ENCODE measurements at places on chromosomes 3 and 15. TPM values are rescaled to one million over a fixed set of nuclear protein-coding genes. Genes with fewer than 3 reads are reported as not detected.

Gene COL8A1
- total RNA-seq: 0.13 TPM

Gene P2RY14
- total RNA-seq: 5.7 TPM

Gene CEP19
- 1.0 TPM for total RNA-seq

Gene XIRP1
- total RNA-seq: not detected

Gene FBXW12
- not detected for total RNA-seq

Gene SLC28A1
- not detected for total RNA-seq

Gene HRH1
- total RNA-seq: 1.1 TPM

Gene CCDC191
- 5.0 TPM for total RNA-seq

Gene PGBD4
- total RNA-seq: 5.7 TPM

Gene TMEM158
- total RNA-seq: 0.27 TPM

Gene TRPM1
- total RNA-seq: not detected

- H3K4me1 ChIP-seq: no peaks in the 10 kb centered on the region
- DNase-seq: no peak
- H3K27me3 ChIP-seq: no peaks in the 10 kb centered on the region
- no peaks in the 10 kb centered on the region for H3K36me3 ChIP-seq
These were observed 313.9 kb upstream of the CTNNB1 start for GRCh38 chr3:40885430-40885829.

- H3K4me3 ChIP-seq: no peak overlapping the region
- DNase-seq: no peak
- H3K27ac ChIP-seq: no peak overlapping the region
- H3K36me3 ChIP-seq: no peaks in the 10 kb centered on the region
These were observed 17.0 kb upstream of the BCL2A1 start for GRCh38 chr15:79987969-79988368.

- DNase-seq: no peak
- no peak overlapping the region for H3K27ac ChIP-seq
- H3K4me1 ChIP-seq: peaks cover 13% of the 10 kb centered on the region
- no peak overlapping the region for H3K4me3 ChIP-seq
- no peaks in the 10 kb centered on the region for H3K36me3 ChIP-seq
These were observed 161.5 kb downstream of the TBC1D5 start for GRCh38 chr3:17580901-17581300.

DNA sequence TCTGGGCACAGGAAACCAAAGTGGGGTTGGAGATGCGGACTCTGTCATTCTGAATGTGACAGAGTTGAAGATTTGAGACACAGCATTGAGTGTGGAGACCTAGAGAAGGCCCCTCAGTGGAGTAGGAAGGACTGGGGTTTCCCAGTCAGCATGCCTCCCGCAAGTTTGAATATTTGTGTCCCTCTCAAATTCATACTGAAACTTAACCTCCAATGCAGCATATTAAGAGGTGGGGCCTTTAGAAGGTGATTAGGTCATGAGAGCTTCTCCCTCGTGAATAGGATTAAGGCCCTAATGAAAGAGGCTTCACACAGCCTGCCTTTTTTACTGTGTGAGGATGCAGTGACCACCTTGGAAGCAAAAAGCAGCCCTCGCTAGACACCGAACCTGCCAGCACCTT is 8.0 kb downstream of the HDDC3 start:
- H3K4me3 ChIP-seq: no peak overlapping the region
- no peaks in the 10 kb centered on the region for H3K27me3 ChIP-seq
- peaks cover 21% of the 10 kb centered on the region for H3K36me3 ChIP-seq
- DNase-seq: no peak

DNA sequence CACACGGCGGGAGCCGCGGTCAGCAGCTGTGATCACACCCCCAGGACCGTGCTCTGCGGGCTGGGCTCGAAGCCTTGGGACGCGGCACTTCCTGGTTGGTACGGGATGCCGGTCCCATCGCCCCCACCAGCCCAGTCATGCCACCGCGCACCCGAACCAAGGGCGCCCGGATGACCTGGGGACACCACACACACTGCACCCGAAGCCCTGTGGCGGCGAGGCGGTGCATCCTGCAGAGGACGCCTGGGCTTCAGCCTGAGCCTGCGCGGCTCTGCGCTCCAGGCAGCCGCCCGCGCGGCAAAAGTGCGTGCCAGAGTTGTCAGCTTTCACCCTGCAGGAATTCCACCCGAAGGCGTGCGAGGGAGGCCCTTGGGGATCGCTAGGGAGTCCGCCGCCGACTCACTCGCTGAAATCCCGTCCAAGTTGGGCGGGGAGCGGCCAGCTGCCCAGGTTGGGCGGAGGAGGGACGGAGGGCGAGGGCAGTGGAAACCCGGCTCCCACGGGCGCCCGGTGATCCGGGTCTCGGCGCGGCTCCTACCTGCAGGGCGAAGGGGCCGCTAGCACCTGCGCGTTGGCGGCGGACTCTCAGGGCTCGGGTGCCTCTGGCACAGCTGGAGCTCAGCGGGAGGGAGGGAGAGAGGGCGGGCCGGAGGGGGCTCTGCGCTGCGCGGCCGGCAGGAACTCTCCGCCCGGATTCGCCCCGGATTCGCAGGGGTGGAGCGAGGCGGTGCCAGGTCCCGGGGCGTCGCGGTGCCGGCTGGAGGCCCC is at the start of gene PLD1:
Gene PLD1, minus strand, starts transcription at position 623 of the 768 bp plus-strand sequence. CDS start 72,432 bp downstream, outside the sequence.
- peak within 1 kb of the TSS; percentile 60 for H3K4me3 ChIP-seq
- peak; percentile 9 for DNase-seq
- H3K36me3 ChIP-seq: no peaks in the 10 kb centered on the region

GRCh38 chr3:23591374-23591773 is 214.4 kb upstream of the UBE2E1 start:
- H3K4me1 ChIP-seq: no peaks in the 10 kb centered on the region
- no peak overlapping the region for H3K27ac ChIP-seq
- H3K4me3 ChIP-seq: no peak overlapping the region

DNA sequence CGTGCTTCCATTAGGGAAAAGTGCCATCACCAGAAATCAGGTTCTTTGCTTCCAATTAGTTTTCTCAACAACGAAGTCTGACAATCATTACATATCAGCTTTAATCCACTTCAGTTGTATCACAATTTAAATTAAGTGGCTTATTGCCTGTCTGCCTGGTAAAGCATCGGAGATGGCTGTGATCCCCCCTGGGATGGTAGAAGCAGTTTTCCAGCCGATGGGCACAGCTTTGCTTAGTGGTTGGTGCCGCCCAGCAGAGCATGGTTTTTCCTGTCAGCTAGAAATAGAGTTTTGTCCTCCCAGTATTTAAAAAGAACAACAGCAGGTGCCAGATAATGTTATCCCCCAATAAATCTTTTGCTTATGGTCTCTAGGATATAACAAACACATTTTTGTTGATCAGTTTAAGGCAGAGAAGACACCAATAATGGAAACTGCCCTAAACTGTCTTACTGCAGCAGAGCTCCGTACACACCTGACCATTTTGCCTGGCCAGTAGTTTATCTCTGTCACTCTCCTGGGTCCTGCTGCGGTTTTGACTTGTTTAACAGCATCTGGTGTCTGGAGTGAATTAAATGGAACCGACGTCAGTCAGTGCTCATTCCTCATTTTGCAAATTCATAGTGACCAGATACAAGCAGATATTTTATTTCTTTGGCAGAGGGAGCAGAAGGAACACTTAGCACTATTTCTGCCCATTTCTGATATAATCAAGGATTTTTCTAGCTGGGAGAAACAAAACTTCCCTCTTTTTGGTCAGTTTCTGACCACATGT is 79.1 kb downstream of the SLC49A4 start:
- no peak for DNase-seq
- H3K27ac ChIP-seq: no peak overlapping the region
- no peaks in the 10 kb centered on the region for H3K4me1 ChIP-seq
- no peak overlapping the region for H3K4me3 ChIP-seq
- no peaks in the 10 kb centered on the region for H3K27me3 ChIP-seq
- H3K36me3 ChIP-seq: no peaks in the 10 kb centered on the region

- no peak for DNase-seq
- no peaks in the 10 kb centered on the region for H3K36me3 ChIP-seq
- no peak overlapping the region for H3K27ac ChIP-seq
These were observed 7.8 kb downstream of the MELTF start for GRCh38 chr3:197021729-197022404.

- H3K4me1 ChIP-seq: no peaks in the 10 kb centered on the region
- H3K27me3 ChIP-seq: no peaks in the 10 kb centered on the region
- no peaks in the 10 kb centered on the region for H3K36me3 ChIP-seq
- H3K4me3 ChIP-seq: no peak overlapping the region
These were observed 125.1 kb upstream of the ZBTB20 start for GRCh38 chr3:115272036-115272824.

DNA sequence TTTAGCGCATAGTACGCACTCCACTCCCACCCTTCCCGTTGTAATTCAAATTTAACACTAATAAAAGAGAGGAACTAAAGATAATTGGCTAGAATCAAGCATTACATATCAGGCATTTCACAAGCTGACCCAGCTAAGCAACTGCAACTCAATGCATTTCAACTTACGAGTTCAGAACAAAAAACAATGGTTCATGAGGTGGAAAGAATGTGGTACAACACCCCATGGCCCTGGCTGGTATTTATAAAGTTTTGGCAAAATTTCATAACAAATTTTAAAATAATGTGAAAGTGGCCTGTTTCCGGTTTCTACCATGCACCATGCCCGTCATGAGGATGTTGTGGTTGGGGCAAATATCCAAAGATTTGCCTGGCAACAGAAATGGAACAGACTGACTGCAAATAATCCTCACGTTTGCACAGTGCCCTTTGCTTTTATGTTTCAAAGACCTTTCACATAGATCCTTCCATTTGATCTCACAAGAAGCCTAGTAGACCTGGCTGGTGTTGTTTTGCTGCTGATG is 455.3 kb upstream of the NR2F2 start:
- H3K36me3 ChIP-seq: no peaks in the 10 kb centered on the region
- no peaks in the 10 kb centered on the region for H3K27me3 ChIP-seq
- H3K4me3 ChIP-seq: no peak overlapping the region
- peaks cover 11% of the 10 kb centered on the region for H3K4me1 ChIP-seq

- no peaks in the 10 kb centered on the region for H3K4me1 ChIP-seq
- no peak overlapping the region for H3K27ac ChIP-seq
- H3K27me3 ChIP-seq: no peaks in the 10 kb centered on the region
- H3K36me3 ChIP-seq: no peaks in the 10 kb centered on the region
- no peak for DNase-seq
- H3K4me3 ChIP-seq: no peak overlapping the region
These were observed 27.3 kb downstream of the MED12L start for GRCh38 chr3:151112731-151113130.

- H3K36me3 ChIP-seq: no peaks in the 10 kb centered on the region
- no peak overlapping the region for H3K27ac ChIP-seq
- peak; percentile 7 for DNase-seq
These were observed 32.4 kb downstream of the SELENOT start for GRCh38 chr3:150635526-150635925.

- DNase-seq: no peak
- no peaks in the 10 kb centered on the region for H3K36me3 ChIP-seq
- no peak overlapping the region for H3K4me3 ChIP-seq
- no peaks in the 10 kb centered on the region for H3K4me1 ChIP-seq
- H3K27ac ChIP-seq: no peak overlapping the region
These were observed 108.8 kb downstream of the EPHB1 start for GRCh38 chr3:134903837-134904236.

DNA sequence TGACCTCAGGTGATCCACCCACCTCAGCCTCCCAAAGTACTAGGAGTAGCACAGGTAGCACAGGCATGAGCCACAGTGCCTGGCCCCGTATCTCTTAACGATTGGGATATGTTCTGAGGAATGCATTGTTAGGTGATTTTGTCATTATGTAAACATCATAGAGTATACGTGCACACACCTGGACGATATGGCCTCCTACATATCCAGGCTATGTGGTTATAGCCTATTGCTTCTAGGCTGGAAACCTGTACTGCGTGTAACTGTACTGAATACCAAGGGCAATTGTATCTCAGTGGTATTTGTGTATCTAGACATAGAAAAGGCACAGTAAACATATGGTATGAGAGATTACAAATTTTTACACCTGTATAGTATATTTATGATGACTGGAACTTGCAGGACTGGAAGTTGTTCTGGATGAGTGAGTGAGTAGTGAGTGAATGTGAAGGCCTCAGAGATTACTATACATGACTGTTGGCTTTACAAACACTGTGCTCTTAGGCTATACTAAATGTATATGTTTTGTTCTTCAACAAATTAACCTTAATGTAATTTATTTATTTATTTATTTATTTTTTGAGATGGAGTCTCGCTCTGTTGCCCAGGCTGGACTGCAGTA is 120.7 kb downstream of the MBNL1 start:
- no peak for DNase-seq
- H3K27ac ChIP-seq: no peak overlapping the region
- H3K36me3 ChIP-seq: no peaks in the 10 kb centered on the region
- H3K4me3 ChIP-seq: no peak overlapping the region

DNA sequence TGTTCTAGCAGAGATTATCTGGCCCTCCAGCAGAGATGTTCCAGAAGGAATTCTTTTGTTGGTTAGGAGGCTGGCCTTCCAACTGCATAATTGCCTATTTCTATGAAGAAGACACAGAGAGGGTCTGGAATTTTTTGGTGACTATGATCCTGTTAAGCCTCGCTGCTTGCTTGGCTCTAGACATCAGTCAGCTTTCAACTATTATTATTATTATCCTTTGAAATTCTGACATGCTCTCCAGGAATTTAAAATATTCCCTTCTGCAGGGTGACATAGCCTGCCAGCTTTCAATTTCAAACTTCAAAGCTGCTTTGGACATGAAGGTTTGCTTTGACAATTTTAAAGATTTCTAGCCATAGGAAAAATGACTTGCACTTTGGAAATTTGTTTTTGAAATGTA is 26.3 kb upstream of the ZNF148 start:
- no peaks in the 10 kb centered on the region for H3K4me1 ChIP-seq
- no peaks in the 10 kb centered on the region for H3K36me3 ChIP-seq
- DNase-seq: no peak
- H3K4me3 ChIP-seq: no peak overlapping the region
- H3K27me3 ChIP-seq: no peaks in the 10 kb centered on the region

DNA sequence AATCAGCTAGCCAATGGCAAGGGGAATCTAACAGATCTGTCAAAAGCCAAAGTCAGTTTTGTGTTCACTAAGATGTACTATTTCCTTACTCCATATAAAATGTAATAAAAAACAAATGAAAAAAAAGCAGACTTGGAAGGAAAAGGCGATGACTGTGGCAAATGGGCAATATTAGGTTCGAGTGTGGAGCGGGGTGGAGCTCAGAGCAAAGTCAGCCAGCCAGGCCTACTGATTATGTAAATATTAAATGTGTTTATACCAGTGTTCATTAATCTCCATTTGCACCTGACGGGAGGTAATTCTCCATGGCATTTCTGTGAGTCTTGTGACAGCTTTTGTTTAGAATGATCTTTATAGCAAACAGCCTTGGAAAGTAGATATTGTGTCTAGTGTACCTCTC is 96.2 kb upstream of the KCNMB2 start:
- no peak for DNase-seq
- no peaks in the 10 kb centered on the region for H3K27me3 ChIP-seq
- no peak overlapping the region for H3K4me3 ChIP-seq
- no peaks in the 10 kb centered on the region for H3K4me1 ChIP-seq
- H3K27ac ChIP-seq: no peak overlapping the region

GRCh38 chr3:63132461-63133250 is 145.5 kb upstream of the SYNPR start:
- no peak overlapping the region for H3K27ac ChIP-seq
- no peaks in the 10 kb centered on the region for H3K36me3 ChIP-seq
- H3K27me3 ChIP-seq: no peaks in the 10 kb centered on the region
- H3K4me1 ChIP-seq: no peaks in the 10 kb centered on the region
- DNase-seq: no peak
